ENCODE measurements at places on chromosomes 12 and 14.

DNA sequence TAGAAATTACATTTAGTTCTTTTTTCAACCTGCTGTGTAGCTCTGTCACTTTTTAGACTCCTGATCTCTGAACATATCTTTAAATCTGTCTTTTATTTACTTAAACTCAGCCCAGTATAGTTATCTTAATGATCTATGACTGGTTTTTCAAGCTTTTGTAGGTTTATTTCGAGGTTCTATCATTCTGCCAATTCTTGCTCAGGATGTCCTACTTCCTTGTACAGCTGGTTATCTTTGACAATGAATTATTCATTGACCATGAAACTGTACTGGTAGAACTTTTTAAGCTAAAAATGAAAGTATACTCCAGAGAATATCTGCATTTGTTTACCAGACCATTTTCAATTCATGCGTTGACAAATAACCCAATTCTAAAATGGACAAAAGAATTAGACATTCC lies 37.8 kb downstream of the TC2N start:
- no peak for DNase-seq

GRCh38 chr14:103206023-103206481 lies 82.8 kb downstream of the TNFAIP2 start:
- DNase-seq = peak; percentile 58

- no peak for DNase-seq
These were observed 198.9 kb downstream of the ZFP36L1 start for GRCh38 chr14:68593806-68594536.

DNA sequence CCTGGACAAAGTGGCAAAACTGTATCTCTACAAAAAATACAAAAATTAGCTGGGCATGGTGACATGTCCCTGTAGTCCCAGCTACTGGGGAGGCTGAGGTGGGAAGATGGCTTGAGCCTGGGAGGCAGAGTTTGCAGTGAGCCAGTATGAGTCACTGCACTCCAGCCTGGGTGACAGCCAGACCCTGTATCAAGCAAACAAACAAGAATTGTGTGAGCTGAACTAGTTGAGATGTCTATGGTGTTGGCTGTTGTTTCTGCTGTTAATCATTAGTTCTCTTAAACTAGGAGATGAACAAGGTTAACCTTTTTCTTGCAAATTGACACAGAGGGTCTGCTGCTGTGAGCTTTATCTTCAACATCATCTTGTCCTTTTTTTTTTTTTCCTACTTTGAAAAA lies 23.6 kb downstream of the RASSF3 start:
- DNase-seq = peak; percentile 61

DNA sequence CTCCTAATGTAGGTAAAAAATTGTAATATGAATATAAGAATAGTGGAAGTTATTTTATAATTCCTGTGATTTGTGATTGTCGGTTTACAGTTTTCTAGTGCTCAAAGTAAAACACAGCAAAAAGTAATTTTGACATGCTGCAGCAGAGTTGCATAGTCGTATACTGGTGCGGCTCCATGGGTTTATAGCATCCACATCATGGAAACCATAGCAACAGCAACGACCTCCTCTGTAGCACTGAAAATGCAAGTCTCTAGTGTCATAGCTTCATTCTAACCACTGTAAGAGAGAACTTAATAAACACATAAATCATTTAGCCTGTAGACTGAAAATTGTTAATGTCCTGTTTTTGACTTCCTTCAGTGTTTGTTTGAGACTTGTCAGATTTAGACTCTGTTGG lies 574.3 kb downstream of the KCNH5 start:
- DNase-seq = no peak

GRCh38 chr14:68274725-68275124 lies 455.1 kb downstream of the RAD51B start:
- DNase-seq = no peak

- no peak for DNase-seq
These were observed 573.2 kb downstream of the PRKD1 start for GRCh38 chr14:29354486-29354885.

DNA sequence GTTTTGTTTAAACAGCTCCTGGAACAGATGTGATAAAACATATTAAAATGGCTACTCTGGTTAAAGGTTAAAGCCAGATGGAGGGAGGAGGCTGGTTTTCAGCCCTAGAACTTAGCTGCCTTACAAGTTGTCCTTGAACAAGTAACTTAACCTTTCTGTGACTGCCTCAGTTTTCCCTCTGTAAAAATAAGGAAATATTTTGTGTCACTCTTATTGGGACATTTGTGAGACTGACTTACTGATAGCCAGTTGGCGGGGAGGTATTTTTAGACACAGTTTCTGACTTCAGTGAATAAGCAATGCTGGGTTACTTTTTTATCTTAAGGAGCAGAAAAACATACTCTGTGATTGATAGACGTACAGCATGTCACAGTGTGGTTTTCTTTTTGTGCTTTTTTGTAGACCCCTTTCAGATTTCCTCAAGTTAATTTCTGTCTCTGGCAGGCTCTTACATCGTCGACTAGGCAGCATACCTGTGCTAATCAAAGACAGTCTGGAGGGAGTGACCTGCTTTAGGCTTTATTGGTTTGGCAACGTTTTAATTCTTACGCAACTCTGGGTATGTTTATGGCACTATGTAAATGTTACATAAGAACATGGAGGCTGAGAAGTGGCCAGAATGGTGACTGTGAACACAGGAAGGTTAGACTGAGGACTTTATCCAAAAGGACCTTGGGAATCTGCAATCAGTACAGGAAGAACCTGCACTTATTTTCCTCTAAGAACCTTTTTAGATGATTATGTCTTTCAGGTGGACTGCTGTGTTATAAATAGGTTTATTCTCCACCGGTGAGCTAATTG lies 3.3 kb downstream of the ACVR1B start:
- no peak for DNase-seq

DNA sequence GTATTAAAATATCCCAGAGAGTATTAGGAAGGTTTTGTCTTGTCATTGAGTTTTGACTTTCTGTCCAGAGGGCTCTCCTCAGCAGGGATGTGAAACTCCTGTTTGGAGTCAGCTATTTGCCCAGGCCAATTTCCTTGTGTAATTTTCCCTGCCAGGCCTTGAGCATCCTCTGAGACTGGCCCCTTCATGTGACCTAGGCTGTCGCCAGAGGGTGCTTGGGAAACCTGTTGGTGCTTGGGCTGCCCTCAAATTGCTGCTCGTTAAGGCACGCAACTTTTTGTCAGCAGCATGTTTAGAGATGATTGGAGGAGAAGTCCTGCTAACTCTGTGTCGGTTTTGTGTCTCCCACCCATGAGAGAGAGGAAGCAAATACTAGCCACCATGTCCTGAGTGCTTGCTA lies 39.1 kb downstream of the IQSEC3 start:
- DNase-seq = no peak

DNA sequence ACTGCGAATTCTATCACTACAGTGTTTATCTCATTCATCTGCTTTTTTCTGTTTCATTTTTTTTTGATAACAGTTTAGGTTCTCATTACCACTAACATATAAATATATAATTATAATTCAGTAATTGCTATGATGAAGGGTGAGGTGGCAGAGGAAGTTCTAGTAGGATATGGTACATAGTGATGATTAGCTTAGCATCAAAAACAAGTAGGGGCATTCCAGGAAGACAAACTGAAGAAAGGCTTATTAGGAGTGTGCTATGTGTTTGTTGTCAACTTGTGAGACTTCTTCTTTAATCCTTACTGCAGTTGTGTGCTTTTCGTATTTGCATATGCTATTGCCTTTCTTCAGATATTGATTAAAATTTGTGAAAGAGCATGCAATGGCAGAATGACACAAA lies 20.6 kb downstream of the FUT8 start:
- no peak for DNase-seq

DNA sequence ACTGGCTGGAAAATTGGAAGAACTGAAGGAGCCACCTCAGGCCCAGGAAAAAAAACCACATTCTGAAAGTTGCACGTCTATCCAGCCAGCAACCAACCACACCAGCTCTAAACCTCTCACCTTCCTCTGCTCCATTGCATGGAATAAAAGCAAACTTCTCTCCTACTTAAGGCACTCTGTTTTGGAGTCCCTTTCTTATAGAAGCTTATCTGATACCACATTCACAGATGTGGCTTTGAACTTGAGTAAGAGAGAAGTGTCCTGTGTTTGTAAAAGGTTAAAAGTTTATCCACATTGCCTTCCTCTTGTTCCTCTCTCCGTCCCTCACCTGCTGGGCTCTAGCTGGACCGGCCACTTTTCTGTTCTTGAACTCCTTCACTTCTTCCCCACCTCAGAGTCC lies 99.6 kb upstream of the PLXNC1 start:
- no peak for DNase-seq

DNA sequence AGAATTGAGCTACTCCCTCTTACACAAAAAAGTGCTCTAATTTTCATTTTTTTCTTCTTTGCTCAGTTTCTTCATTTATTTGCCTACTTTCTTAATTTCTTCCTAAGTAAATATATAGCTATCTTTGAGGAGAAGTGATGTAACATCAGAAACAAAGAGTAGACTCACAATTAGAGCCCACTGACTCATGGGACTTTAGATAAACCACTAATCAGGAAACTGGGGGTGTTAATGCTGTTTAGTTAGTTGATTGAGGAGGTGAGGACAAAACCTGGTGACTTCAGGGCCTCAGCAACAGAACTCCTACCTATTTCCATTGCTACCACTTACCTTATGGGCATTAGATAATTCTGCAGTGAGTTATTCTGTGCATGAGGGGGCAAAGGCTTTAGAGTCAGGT lies 151.7 kb downstream of the MON2 start:
- no peak for DNase-seq

DNA sequence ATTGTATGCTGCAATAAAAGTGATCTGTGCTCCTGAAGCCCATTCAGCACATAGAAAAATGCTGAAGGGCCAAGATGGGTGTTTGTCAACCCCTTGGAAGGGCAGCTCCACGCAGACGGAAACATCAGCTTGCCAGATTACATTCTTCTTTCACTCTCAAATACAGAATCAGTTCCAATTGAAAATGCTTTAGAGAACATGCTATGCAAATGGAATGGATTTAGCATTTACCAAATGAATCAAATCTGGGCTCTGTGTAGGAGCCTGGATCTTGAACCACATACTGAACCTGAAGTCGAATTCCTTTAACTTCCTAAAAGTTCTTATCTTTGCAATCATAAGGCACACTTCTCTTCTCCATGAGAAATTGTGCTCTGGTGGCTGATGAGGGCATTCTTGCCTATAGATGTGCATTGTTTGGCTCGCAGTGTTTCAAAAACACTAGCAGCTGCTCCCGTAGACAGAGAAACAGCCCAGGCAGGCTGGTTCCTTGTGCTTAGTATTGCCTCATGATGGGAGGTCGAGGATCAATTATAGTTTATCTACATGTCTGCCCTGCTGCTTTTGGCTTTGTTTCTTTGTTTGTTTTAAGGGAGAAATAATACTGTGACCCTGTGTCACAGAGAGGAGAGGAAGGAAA lies 489.8 kb upstream of the FLRT2 start:
- no peak for DNase-seq

DNA sequence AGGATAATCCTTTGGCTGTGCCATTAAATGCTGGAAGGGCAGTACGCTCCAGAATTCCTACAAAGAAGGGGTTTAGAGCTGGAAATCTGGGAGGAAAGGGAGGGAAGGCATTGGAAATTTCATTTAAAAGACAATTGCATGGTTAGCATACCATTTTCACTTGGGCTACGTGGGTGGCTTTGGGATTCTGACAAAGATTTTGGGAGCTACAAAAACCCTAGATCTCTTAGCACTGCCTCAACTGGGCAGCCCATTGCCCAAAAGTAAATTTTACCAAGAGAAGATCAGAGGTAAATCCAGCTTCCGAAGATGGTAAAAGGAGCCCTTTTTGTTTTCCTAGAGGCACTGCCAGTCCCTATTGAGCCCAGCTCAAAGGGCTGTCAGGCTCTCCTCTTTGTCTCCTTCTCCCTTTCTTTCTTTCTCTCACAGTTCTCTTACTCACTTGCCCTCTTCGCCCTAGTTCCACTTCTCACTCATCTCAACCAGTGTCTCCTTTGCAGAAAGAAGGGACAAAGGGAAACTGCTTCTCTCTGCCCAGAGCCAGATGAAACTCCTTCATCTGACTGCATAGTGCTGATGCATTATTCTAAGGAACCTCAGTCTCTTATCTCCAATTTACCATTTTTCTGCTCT lies 125.4 kb upstream of the PLEKHA5 start:
- DNase-seq = no peak

DNA sequence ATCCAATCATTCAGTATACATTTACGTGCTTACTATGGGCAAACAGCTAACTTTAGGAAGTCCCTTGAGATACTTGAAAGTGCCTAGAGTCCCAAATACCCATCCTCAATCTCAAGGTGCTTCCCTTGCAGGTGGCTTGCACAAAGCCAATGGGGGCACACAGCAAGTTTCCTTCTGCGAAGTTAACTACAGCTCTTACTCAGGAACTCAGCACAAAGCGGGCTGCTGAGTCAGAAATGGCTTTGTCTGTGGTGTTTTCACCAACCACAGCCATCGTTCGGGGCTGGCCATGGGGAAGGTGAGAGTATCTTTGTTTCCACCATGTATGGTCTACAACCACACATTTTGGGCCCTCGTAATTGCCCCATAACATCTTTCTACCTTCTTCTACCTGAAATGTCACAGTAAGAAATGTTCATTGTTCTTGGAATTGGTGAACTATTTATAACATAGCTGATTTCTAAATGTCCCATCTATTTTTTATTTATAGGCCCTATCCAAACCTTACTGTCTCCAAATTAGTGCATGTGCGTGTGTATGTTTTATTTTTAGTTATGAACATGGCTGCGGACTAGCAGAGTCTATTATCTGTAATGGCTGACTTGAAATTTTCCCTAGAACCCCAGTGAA lies 13.9 kb downstream of the MFAP5 start:
- DNase-seq = no peak

- DNase-seq = no peak
These were observed 10.4 kb upstream of the SALL2 start for GRCh38 chr14:21536418-21537089.

- DNase-seq = no peak
These were observed 58.0 kb upstream of the RTRAF start for GRCh38 chr14:51931308-51931707.

DNA sequence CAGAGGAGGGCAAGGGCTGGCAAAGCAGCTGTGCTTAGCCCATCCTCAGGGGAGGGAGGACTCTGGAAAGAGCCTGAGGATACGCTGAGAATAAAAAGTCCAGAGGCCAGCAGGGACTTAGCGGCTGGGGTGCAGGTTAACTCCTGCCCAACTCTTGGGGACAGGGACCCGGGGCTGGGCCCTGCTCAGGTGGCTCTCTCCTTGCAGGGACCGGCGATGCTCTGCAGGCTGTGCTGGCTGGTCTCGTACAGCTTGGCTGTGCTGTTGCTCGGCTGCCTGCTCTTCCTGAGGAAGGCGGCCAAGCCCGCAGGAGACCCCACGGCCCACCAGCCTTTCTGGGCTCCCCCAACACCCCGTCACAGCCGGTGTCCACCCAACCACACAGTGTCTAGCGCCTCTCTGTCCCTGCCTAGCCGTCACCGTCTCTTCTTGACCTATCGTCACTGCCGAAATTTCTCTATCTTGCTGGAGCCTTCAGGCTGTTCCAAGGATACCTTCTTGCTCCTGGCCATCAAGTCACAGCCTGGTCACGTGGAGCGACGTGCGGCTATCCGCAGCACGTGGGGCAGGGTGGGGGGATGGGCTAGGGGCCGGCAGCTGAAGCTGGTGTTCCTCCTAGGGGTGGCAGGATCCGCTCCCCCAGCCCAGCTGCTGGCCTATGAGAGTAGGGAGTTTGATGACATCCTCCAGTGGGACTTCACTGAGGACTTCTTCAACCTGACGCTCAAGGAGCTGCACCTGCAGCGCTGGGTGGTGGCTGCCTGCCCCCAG lies 2.8 kb downstream of the B3GNT4 start:
- DNase-seq = no peak
